ENCODE measurements at places on chromosomes 5 and 9. TPM values are rescaled to one million over a fixed set of nuclear protein-coding genes. Genes with fewer than 3 reads are reported as not detected.

Gene UBQLN1
- total RNA-seq = 102 TPM

Gene DDX31
- 15.8 TPM for total RNA-seq

Gene PDZD2
- total RNA-seq = 71.1 TPM

Gene FBP1
- total RNA-seq = not detected

Gene AIF1L
- 16.3 TPM for total RNA-seq

Gene SLC36A3
- not detected for total RNA-seq

Gene DPYSL3
- total RNA-seq = 27.6 TPM

GRCh38 chr9:79759460-79759859 is 187.7 kb downstream of the TLE4 start:
- DNase-seq = no peak
- H3K36me3 ChIP-seq = no peaks in the 10 kb centered on the region
- no peak overlapping the region for H3K27ac ChIP-seq

DNA sequence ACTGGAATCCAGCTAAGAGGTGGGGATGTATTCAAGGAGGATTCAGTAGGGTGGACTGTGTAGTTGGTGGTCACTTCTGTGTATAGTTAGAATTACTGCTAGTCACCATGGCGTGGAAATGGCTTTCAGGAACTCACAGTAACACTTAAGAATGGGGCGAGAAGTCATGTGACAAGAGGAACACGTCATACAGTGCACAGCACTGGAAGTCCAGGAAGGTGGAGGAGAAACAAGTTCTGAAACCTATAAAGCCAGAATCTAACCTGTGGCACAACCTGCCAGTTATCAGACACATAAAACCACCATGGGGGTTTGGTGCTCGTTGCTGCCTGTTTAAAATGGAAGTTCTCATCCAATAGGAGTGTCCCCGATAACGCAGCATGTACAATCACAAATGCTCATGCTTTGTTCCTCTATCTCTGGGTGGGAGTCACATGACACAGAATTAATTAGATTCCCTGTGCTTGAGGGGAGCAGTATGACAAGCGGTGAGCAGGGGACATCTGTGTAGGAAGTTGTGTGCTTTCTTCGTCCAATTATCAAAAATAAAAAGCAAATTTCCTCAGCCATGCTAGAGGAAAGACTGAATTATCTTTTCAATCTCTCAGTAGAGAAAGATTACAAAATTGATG is 193.0 kb downstream of the SPOCK1 start:
- DNase-seq = no peak
- H3K36me3 ChIP-seq = no peaks in the 10 kb centered on the region
- H3K4me3 ChIP-seq = no peak overlapping the region
- H3K27me3 ChIP-seq = no peaks in the 10 kb centered on the region
- peaks cover 2% of the 10 kb centered on the region for H3K4me1 ChIP-seq
- no peak overlapping the region for H3K27ac ChIP-seq

- peaks cover 19% of the 10 kb centered on the region for H3K4me1 ChIP-seq
- H3K36me3 ChIP-seq = no peaks in the 10 kb centered on the region
- no peak for DNase-seq
- H3K27ac ChIP-seq = no peak overlapping the region
Measured at GRCh38 chr5:9654886-9655285, 24.7 kb upstream of the TAS2R1 start.

- H3K4me1 ChIP-seq = peaks cover 19% of the 10 kb centered on the region
- no peak overlapping the region for H3K27ac ChIP-seq
- peaks cover 15% of the 10 kb centered on the region for H3K27me3 ChIP-seq
- no peaks in the 10 kb centered on the region for H3K36me3 ChIP-seq
Measured at GRCh38 chr9:34557426-34558321, 31.9 kb downstream of the CNTFR start.

DNA sequence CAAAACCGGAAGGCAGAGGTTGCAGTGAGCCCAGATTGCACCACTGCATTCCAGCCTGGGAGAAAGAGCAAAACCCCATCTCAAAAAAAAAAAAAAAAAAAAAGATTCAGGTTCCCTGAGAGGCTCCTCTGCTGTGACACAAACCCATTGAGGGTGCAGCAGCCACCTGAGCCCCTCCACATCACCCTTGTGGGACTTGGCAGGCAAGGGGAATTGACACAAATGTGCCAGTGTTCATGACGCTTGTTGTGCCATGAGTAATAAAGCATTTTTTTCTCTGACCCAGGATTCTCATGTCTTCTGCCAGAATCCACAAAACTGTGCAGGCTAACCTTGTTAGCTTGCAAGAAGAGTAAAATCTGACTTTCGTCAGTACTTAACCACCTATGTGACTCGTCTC is 149.6 kb downstream of the TTC39B start:
- no peaks in the 10 kb centered on the region for H3K4me1 ChIP-seq
- H3K27me3 ChIP-seq = no peaks in the 10 kb centered on the region
- no peaks in the 10 kb centered on the region for H3K36me3 ChIP-seq
- H3K27ac ChIP-seq = no peak overlapping the region
- H3K4me3 ChIP-seq = no peak overlapping the region

DNA sequence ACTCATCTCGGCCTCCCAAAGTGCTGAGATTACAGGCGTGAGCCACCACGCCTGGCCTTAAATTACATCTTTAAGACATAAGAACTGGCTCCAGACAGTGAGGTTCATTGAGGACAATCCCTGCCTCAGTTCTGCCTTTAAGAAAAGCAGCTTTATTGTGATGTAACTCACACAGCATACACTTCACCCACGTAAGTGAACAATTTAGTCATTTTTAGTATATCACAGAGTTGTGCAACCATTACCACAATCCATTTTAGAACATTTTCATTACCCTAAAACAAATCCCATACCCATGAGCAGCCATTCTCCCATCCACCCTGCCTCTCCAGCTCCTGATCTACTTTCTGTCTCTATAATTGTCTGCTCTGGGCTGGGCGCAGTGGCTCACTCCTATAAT is 24.0 kb upstream of the LTC4S start:
- no peak for DNase-seq
- peak overlapping the region; percentile 48 for H3K27ac ChIP-seq
- peaks cover 3% of the 10 kb centered on the region for H3K27me3 ChIP-seq
- no peak overlapping the region for H3K4me3 ChIP-seq

DNA sequence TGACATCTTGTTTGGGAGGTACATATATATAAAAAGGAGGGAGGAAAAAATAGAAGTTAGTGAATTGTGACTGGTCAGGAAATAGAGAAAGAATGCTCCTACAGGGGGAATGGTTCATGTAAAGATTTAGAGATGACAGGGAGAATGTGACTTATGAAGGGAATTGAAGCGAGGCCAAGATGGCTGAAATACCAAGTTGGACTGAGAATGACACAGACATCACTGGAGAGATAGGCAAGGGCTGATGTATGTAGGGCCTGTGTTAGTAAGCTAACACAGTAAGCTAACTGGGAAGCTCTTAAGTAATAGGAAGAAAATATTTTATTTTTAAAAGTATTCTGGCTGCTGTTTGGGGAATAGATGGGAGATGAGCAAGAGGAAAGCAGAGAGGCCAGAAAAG is 286.3 kb downstream of the NNT start:
- H3K27ac ChIP-seq = no peak overlapping the region
- no peaks in the 10 kb centered on the region for H3K36me3 ChIP-seq
- peaks cover 7% of the 10 kb centered on the region for H3K4me1 ChIP-seq
- peaks cover 3% of the 10 kb centered on the region for H3K27me3 ChIP-seq
- DNase-seq = no peak
- H3K4me3 ChIP-seq = no peak overlapping the region

DNA sequence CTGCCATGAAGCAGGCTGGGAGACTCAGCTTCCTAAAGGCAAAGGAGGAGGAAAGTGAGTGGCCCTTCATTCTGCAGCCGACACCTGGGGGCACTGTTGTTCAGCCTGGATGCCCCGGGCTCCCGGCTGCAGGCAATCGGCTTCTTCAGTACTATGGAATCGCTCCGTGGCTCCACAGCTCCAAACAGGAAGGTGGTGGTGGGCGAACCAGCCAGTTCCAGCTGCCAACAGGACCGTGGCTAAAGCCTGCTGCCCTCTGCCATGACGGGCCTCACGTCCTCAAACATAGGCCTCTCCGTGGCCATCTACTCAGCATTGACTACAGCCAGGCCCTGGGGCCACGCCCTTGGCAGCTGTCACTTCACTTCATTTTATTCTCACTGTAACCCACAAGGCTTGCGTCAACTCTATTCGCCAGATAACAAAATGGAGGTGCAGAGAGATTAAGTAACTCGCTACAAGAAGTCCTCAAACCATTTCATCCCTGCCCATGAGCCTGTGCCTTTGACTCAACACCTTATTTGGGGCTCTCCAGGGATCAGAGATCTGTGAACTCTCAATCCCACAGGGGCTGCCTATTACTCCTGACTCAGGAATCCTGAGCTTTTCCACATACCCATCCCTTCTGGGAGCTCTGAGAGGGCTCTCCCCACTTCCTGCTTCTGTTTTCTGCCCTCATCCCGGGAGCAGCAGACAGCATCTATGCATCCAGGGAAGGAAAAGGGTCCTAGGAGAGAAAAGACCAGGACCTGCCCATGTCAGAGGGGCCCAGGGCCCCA is 38.0 kb downstream of the PAX5 start:
- H3K4me3 ChIP-seq = no peak overlapping the region
- peaks cover 15% of the 10 kb centered on the region for H3K27me3 ChIP-seq
- peak; percentile 87 for DNase-seq

DNA sequence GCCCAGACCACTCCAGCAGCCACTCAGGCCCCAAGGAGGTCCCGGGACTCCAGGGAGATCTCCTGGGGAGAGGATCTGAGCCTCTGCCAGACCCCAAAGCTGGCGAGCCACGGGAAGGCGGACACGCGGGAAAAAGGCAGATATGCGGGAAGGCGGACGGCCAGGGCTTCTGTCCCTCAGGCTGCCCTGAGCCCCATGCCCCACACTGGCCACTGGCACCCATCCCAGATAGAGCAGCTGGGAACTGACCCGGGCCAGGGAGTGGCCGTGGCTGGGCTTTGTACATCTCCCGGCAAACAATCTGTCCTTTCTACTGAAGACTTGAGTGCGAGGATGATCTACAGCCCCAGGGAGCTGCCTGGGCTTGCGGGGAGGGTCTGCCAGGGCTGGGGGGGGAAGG is 21.1 kb upstream of the NOTCH1 start:
- H3K27ac ChIP-seq = no peak overlapping the region
- peaks cover 7% of the 10 kb centered on the region for H3K36me3 ChIP-seq
- H3K4me3 ChIP-seq = no peak overlapping the region
- H3K27me3 ChIP-seq = peaks cover 4% of the 10 kb centered on the region

GRCh38 chr9:32398207-32398606 is 13.8 kb downstream of the ACO1 start:
- H3K27me3 ChIP-seq = no peaks in the 10 kb centered on the region
- DNase-seq = no peak
- H3K4me1 ChIP-seq = no peaks in the 10 kb centered on the region

DNA sequence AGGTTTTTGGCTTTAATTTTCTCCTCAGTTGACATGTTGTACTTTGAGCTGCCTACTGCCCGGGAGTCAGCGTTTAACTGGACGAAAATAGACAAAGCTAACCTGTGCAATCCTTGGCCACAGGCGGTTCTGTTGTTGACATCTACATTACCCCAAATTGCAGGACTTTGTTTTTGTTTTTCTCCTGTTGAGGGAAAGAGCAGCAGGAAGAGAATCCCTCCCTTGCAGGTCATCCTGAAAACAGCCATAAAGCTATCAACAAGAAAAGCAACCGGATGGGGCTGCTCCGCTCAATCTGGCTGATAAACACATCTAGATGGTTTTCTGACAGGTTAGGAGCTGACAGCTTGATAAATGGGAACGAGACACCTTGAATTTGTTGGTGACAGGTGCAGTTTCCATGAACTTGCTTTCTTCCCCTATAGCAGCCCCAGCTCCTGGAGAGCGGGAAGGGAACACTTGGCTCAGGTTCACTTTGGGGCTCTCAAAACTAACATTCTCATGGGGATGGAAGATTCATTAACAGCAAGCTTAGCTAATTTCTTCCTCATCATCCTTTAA is 331.5 kb downstream of the SLIT3 start:
- H3K27ac ChIP-seq = no peak overlapping the region
- peaks cover 4% of the 10 kb centered on the region for H3K4me1 ChIP-seq
- DNase-seq = no peak
- H3K27me3 ChIP-seq = peaks cover 2% of the 10 kb centered on the region

GRCh38 chr5:150987746-150988145 is 32.6 kb upstream of the GPX3 start:
- H3K27me3 ChIP-seq = no peaks in the 10 kb centered on the region
- DNase-seq = no peak

DNA sequence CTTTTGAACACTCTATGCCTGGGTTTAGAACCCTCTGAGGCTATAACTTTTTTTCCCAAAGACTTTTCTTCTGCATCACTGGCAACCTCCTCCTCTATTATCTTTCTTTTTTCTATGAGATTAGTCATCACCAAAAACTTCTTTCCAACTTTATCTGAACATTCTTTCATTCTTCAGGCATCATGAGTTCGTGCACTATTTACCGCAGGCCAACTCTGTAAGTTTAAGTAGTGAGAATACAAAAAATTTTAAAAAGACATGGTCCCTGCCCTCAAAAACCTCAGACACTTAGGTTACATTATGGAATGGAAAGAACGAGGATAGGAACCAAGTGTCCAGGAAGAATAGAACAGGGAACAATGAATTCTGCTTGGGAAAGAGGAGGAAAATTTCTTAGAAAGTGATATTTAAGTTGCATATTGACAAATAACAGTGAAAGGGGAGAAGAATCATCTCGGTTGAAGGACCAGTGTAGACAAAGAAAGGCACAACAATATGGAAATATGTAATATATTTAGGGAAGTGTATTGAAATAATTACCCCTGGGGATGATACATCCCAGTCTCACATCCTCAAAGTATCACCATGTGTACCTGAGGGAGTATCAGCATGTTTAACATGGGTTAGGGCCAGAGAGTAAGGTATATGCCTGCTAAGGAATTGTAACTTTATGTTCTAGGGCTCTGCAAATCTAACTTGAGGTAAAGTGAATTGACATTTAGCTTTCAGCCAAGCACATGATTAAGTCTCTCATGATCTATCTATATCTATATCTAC is 196.5 kb upstream of the NREP start:
- H3K27ac ChIP-seq = no peak overlapping the region
- no peaks in the 10 kb centered on the region for H3K36me3 ChIP-seq
- no peak overlapping the region for H3K4me3 ChIP-seq
- H3K27me3 ChIP-seq = peaks cover 2% of the 10 kb centered on the region

DNA sequence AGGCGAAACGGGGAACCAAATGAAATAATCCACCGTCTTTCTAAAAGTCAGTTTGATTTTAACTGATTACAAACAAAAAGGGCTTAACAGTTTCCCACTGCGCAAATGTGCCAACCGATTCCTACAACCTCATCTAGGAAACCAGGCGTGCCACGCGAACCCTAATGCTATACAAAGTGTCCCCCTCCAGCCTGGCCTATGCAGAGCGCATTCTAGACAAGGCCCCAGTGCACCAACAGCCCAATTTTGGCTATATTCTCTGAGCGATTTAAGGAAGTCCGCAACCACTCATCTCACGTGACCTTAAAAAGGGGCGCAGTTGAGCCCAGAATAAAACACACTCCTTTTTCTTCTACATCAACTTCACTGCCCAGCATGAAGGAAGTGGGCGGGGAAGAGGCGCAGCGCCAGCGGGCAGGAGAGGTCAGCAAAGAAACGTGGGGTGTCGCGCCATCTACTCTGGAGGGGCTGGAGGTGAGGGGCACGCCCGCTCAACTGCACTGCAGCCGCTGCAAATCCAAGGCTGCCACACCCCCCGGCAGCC is 779 bp downstream of the FAM13B start:
- peaks cover 5% of the 10 kb centered on the region for H3K36me3 ChIP-seq
- peaks cover 10% of the 10 kb centered on the region for H3K27me3 ChIP-seq
- DNase-seq = no peak
- peaks cover 17% of the 10 kb centered on the region for H3K4me1 ChIP-seq
- peak overlapping the region; percentile 99 for H3K4me3 ChIP-seq

GRCh38 chr9:12958279-12958678 is 183.5 kb downstream of the LURAP1L start:
- no peak overlapping the region for H3K4me3 ChIP-seq
- H3K27me3 ChIP-seq = peaks cover 2% of the 10 kb centered on the region
- H3K27ac ChIP-seq = no peak overlapping the region
- peaks cover 8% of the 10 kb centered on the region for H3K36me3 ChIP-seq
- DNase-seq = no peak
- H3K4me1 ChIP-seq = peaks cover 6% of the 10 kb centered on the region

All from endothelial cell (in vitro differentiated cells).